ENCODE measurements at places on chromosomes 2 and 18.

DNA sequence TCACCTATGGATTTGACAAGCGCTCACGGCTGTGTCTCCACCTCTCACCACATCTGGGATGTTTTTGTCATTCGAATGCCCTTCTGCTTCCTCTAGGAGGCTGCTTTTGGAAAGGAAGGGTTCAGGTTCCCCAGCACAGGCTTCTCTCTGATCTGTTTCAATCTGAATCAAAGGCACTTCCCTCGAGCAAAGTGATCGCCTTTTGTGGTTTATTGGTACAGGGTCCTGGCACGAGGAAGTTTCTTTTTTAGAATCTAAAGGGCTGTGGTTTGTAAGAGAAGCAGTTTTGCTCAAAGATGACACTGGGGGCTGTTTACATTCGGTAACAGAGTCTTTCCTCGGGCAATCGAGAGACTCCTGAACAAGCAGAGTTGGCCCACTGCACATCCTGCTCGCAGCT, 145.0 kb downstream of the DAW1 start:
- no peak for DNase-seq

- DNase-seq, result no peak
These were observed 154.6 kb upstream of the CDH2 start for GRCh38 chr18:28331551-28331950.

- no peak for DNase-seq
These were observed 154.9 kb downstream of the MGAT5 start for GRCh38 chr2:134408791-134409190.

GRCh38 chr2:108967757-108968156, 21.3 kb downstream of the EDAR start:
- no peak for DNase-seq

GRCh38 chr2:66472225-66472843, 37.4 kb downstream of the MEIS1 start:
- no peak for DNase-seq

DNA sequence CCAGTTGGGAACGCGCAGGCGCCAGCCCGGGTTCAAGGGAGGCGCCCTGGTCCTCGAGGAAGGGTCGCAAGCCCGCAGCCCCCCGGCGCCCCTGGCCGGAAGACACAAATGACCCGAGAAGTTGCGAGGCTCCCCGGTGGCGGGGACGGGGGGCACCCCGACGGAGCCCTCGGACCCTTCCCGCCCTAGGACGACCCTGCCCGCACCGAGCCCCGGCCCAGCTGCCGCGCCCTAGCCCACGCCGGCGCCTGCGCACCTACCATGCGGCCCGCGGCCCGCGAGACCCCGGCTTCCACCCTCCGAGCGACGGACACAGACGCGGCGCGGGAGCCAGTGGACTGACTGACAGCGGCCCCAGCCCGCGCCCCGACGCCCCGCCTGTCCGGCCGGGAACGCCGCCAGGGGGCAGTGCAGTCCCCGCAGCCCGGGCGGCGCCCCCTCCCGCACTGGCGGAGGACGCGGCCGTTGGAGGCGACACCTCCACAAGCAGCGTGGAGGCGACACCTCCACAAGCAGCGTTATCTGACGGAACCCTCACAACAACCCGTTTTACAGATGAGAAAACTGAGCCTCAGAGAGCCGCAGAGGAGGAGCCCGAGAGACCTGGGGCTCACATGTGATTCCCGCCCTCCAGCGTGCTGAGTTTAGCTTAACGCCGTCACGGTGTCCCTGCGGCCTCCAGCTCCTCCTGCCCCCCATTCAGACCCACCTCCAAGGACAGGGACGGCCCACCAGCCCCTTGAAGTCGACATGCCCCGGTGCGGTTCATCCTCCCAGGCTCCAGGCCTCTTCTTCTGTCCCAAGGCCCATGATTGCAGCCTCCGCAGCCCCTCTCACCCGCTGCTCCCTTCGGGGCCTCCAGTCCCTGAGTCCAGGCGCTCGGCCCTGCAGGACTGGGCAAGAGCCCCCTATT, at the start of gene NMUR1:
Gene NMUR1, minus strand, starts transcription at position 347 of the 913 bp plus-strand sequence. Its CDS starts 84 bp downstream, at position 263.
- DNase-seq, result peak; percentile 69

- no peak for DNase-seq
These were observed 48.5 kb downstream of the SOCS6 start for GRCh38 chr18:70337139-70337972.

GRCh38 chr2:190382851-190383250, 25.3 kb upstream of the MFSD6 start:
- peak; percentile 82 for DNase-seq

- no peak for DNase-seq
These were observed 39.6 kb downstream of the FTCDNL1 start for GRCh38 chr2:199811346-199811745.

- DNase-seq, result no peak
These were observed 371.6 kb downstream of the HRH4 start for GRCh38 chr18:24831871-24832665.
